Body of pancreas (tissue), 4 donors: ENCODE measurements at places on chromosomes 2 and 18.

GRCh38 chr2:18518116-18519111, 42.0 kb downstream of the RDH14 start:
- DNase-seq, result no peak

GRCh38 chr2:1162768-1163584, 212.3 kb downstream of the SNTG2 start:
- DNase-seq, result no peak

- peak; percentile 19 for DNase-seq
Observed at GRCh38 chr18:62637807-62638687, 77.3 kb upstream of the PHLPP1 start.

DNA sequence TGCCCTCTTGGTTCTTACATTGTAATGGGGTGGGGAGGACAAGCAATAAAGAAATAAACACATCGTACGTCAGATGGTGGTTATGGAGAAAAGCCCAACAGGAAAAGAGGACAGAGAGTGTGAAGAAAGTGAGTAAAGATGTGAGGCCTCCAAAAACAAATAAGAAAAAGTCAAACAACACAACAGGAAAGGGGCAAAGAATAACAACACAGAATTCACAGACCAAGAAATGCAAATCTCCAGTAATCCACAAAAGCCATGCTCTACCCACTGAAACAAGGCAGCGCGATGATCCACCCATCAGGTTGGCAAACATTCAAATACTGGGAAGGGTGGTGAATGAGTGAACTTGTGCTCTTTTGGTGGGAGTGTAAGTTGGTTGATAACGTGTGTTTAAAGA, 16.7 kb upstream of the DUSP2 start:
- no peak for DNase-seq

DNA sequence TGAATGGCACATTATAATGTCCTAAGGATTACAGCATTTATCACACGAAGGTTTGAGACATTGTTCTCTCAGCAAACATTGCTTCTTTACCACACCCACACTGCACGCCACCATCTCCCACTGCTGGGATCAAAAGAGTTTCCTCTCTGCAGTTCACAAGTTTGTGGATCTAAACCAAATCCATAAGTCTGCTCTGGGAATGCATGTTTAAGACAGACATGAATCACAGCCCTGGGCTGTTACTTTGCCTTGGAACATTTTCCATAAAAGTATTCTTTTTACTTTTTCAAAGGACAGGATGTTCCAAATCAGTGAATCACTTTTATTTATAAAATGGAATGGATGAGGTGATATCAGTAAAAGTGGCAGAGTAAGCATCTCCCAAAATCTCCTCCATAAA, 36.1 kb downstream of the STPG4 start:
- no peak for DNase-seq

DNA sequence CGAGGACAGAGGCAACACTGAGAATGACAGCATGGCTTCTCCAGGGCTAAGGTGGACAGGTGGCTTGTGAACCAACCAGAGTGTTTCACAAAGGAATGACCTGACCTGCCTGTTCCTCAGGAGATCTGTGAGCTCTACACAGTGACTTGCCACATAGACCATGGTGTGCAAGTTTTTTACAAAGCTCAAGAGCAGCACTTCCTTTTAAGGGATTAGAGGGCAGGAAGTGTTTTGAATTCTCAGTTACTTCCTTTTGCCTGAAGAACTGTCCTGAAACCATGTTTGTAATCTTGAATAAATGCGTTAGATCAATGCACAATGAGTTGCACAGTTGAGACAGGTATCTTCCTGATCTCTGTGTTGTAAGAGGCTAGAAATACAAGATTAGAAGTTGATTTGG, 421.9 kb downstream of the THSD7B start:
- no peak for DNase-seq

DNA sequence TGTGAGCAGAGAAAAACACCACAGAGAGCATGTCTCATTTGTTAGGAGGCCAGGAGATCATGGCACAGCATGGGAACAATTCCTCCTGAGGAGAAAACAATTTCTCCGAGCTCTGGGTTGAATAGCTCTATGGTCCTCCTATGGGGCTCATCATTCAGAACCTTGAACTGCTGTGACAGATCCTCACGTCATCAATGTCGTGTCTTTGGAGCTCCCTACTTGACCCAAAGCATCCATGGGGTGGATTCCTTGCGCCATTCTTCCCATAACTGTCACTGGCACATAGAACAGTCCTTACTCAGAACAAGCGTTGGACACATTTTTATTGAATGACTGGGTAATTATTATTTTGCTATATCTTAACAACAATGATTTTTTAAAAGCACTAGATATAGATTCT, 15.8 kb upstream of the TCF4 start:
- no peak for DNase-seq

DNA sequence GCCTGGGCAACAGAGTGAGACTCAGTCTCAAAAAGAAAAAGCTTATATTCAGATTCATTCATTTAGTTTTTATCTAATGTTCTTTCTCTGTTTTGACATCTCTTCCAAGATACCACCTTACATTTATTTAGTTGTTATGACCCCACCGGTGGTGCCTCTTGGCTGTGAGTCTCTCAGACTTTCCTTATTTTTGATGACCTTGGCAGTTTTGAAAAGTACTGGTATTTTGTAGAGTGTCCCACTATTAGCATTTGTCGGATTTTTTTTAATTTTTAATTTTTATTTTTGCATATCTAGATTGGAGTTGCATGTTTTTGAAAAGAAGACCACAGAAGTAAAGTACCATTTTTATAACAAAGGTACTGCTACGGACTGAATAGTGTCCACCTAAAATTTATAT, 351.7 kb upstream of the KYNU start:
- DNase-seq, result no peak

DNA sequence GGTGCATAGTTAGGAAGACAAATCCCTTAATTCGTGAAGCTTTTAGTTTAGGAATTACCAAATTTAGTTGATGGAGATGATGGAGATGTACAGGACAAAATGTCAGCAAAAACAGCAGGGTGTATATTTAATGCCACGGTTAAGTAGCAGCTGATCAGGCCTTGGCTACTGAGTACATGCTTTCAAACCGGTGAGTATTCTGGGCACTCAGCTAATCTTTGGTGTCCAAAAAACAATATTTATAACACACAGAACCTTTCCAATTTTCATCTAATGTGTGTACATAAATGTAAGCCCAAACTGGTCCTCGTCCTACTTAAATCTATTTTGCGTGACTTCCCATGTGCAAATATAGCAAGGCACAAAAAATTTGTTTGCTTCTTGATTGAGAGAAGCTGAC, 703.4 kb upstream of the LINC00305 start:
- no peak for DNase-seq
